Retina (tissue), 1 donor: ENCODE measurements at places on chromosomes 1 and 21.
A peak's percentile ranks its signal among the peaks of the same experiment; 100 is the strongest.

GRCh38 chr1:1889847-1890505, 911 bp downstream of the GNB1 start:
- peak; percentile 80 for DNase-seq

GRCh38 chr1:109928591-109929111, 18.0 kb downstream of the CSF1 start:
- no peak for DNase-seq

DNA sequence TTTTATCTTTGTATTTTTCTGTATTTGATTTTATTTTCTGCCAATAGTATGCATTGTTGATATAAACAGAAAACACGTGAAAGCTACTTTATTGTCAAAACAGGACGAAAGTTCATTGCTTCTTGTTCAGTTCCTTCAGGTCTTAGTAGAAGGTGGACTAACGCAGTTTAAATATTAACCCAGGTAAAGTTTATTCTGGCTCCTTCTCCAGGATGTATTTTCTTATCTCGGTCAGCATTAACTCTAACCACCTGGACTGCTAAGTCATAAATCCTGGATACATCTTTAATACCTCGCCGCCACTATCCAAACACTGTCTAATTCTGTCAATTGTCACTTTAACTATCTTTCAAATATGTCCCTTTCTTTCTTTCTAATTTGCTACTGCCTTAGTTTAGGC, 5.7 kb upstream of the SOAT1 start:
- DNase-seq = no peak

DNA sequence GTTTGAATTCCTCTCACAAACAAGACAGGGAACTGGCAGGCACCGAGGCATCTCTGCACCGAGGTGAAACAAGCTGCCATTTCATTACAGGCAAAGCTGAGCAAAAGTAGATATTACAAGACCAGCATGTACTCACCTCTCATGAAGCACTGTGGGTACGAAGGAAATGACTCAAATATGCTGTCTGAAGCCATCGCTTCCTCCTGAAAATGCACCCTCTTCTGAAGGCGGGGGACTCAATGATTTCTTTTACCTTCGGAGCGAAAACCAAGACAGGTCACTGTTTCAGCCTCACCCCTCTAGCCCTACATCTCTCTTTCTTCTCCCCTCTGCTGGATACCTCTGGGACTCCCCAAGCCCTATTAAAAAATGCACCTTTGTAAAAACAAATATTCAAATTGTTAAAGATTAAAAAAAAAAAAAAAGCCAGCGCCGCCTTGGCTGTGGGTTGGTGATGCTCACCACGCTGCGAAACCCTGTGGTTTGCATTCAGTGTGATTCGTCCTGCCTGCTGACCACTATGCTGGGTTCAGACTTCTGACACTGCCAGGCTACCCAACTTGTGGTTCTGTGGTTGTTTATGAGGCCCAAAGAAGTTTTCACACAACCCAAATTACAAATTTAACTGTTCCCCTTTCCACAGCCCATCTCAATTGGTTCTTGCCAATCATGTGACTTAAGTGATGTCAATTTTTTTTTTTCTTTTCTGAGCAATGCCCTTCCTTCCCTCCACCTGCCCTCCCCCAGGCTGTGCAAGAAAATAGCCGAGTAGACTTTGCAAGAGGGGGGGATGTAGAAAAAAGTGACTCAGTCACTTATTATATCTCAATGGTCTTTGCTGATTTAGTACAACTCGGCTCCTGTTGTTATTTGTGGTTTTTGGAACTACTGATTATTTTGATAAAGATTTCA, at the start of gene RUNX1:
TSS of gene RUNX1 (minus strand) at position 597 of the 912 bp plus-strand sequence.
- DNase-seq = no peak

DNA sequence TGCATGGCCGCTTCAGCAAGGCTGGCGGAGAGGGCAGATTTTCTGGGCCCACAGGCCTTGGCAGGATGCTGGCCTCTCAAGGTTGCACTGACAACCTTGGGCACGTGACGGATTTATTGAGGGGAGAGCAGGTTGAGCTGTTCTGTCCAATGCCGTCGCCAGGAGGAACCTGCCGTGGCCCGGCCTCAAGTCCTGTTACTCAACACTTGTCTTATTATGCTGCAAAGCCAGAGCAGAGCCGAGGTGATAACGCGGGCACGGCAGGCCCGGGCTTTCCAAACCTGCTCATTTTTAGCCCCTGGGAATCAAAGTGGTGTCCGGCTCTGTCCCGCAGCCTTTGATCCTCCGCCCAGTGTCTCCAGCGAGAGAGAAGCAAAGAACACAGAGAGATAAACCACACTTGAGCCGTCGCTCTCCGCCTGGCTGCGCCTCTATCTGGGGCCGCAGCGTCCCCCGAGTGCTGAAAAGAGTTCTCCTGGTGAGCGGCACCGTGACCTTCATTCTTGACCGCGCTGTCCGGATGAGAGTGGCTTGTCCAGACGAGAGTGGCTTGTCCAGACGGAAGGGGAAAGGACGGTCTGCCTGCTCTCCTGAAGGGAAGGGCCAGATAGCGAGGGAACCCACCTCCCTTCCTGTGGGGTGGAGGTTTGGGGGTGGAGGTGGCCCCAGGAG, 162.3 kb upstream of the ARHGEF16 start:
- no peak for DNase-seq

DNA sequence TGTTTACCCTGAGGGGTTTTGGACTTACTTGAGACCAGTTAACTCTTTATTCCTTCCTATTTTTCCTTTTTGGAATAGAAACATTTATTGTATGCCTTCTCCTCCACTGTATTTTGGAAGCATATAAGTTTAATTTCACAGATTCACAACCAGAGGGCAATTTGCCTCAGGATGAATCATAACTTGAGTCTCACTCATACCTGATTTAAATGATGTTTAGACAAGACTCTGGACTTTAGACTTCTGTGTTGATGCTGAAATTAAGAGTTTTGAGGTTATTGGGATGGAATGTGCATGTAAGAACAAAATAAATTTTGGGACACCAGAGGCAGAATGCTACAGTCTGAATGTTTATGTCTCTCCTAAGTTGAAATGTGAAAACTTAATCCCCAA, 7.1 kb upstream of the ADAM30 start:
- no peak for DNase-seq

DNA sequence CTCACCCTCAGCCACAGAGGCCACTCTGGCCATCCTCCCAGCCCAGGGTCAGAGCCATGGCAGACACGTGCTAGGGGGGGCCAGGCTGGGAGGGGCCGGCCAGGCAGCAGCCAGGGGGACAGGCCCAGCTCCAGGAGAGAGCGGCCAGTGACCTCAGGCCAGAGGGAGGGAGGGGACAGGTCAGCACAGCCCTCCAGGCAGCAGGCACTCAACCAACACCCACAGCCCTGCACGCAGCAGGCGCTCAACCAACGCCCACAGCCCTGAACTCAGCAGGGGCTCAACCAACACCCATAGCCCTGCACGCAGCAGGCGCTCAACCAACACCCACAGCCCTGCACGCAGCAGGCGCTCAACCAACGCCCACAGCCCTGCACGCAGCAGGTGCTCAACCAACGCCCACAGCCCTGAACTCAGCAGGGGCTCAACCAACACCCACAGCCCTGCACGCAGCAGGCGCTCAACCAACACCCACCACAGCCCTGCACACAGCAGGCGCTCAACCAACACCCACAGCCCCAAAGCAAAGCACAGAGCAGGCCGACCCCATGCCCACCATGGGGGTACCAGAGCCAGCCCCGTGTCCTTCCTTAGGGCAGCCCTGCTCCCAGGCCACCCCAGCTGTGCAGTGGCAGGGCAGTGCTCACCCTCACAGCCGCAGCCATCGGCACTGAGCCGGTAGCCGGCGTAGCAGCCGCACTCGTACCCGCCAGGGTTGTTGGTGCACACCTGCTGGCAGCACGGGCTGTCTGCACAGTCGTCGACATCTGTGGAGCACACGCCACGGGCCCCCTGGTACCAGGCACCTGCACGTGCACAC, 55.9 kb downstream of the ARHGEF16 start:
- DNase-seq = no peak

DNA sequence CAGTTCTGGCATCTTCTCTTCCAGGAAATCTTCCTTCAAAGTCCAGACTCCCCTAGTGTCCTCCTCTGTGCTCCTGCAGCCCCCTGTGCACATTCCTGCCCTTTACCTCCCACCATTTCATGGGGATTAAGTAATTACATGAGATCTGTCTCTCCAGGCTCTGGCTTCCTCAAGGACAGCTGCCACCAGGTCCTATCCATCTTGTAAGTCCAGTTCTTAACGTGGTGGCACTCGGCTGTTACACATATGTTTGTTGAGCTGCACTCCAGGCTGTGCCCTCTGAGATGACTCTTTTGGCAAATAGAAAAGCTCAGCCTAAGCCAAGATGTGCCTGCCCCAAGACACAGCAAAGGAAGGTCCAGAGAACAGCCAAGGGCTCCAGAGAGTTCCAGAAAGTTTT, 57.4 kb upstream of the CAMK1G start:
- DNase-seq = no peak
